ENCODE measurements at places on chromosomes 4 and X.
A peak's percentile ranks its signal among the peaks of the same experiment; 100 is the strongest.

DNA sequence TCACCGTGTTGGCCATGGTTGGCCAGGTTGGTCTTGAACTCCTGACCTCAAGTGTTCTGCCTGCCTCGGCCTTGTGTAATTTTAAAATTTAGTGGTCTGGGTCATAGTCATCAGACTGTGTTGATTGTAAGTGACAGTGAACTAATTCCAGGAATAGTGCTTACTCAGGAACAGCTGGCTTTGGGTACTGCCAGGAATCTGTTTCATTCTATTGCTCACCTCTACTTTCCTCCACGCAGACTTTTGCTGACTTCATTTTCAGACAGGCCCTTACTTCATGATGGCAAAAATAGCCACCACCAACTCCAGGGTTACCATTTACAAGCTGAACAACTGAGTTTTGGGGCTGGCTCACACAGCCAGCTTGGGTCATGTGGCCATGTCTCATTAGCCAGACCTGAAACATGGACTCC is 54.6 kb downstream of the FNIP2 start:
- peak; percentile 13 for DNase-seq

DNA sequence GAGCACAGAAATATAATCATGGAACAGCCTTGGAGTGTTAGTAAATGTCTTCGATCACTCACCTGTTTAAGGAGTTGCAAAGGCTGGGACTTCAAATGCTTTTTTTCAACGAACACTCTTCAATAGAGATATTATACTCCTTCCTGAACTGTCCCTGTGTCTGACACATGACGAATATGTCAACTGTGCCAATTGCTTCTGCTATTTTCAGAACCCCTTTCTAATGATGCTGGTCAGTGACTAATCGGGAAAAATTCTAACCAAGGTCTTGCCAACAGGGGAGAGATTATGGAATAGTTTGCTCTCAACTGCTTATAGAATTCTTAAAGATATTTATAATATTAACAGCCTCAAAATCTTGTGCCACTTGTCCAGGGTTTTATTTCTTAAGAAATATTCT is 8.5 kb upstream of the KLHL34 start:
- no peak for DNase-seq

DNA sequence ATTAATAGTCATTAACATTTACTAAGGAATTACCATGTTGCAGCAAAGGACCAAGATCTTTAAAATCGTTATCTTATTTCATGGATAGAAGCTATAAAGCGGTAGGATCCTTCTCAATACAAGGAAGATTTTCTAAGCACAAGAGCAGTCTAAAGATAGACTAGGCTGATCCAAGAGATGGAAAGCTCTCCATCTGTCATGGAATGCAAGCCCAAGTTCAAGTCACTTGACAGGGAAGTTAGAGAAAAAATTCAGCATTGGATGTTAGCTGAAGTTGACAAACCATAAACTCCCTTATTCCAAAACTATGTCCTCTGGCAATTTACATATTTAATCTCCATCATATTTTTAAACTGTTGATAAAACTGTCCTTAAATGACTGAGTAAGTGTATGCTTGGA is 177.7 kb downstream of the LDB2 start:
- DNase-seq = no peak

GRCh38 chr4:134885436-134885835 is 683.8 kb upstream of the PABPC4L start:
- no peak for DNase-seq

- no peak for DNase-seq
Measured at GRCh38 chr4:29553846-29554245, 1166.3 kb upstream of the PCDH7 start.
